ENCODE measurements at places on chromosomes 4 and X. TPM values are rescaled to one million over a fixed set of nuclear protein-coding genes. Genes with fewer than 3 reads are reported as not detected.

The SPP1 gene
- total RNA-seq: not detected

The CDX4 gene
- total RNA-seq: not detected

The SPRY1 gene
- 8.5 TPM for total RNA-seq

The ATP2B3 gene
- under 0.01 TPM for total RNA-seq

The CSAG3 gene
- not detected for total RNA-seq

The ARHGAP10 gene
- total RNA-seq: 8.9 TPM

The CHRDL1 gene
- total RNA-seq: not detected

The CT45A1 gene
- total RNA-seq: not detected

The SLC9B1 gene
- 0.33 TPM for total RNA-seq

The MAGEC2 gene
- not detected for total RNA-seq

The CXorf49 gene
- total RNA-seq: not detected

The SH3D19 gene
- total RNA-seq: 46.3 TPM
